ENCODE measurements at places on chromosomes 5 and 9. TPM values are rescaled to one million over a fixed set of nuclear protein-coding genes. Genes with fewer than 3 reads are reported as not detected.

Gene F12
- total RNA-seq: 2.1 TPM

- no peak for DNase-seq
These were observed 201.7 kb downstream of the MARCHF11 start for GRCh38 chr5:15977851-15978250.

- no peak for DNase-seq
These were observed 1631.9 kb upstream of the CDH6 start for GRCh38 chr5:29561564-29561963.

DNA sequence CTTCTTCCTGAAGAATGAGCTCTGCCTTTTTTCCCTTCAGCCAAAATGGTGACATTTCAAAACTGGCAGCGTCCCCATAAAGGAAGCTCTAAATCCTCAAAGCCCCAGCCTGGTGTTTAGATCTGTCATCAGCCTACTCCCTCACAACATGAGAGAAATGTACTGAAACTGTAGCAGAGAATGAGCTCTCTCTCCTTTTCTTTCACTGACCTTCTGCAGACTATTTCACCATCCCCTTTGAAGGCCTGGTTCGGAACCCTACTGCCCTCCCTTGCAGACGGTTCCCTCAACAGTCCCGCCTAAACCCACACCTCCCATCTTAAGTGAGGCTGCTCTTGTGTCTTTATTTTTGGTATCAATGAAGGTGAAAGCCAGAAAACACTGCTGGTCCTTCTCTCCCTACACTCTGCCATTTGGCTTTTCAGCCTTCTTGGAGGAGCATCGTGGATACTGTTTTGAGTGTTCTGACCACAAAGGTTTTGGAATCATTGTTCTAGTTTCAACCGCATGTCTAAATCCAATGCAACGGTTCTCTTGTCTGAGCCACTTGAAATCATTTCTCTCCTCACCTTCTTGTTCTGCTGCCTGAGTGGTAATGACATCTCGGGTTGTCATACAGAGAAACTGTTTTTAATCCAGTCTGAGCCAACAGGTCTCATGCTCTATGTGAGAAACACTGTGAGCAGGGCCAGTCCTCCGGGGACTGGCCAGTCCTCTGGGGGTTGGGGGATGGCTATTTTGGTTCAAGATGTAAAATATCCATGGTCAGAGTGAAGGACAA, 39.0 kb downstream of the ITK start:
- no peak for DNase-seq

DNA sequence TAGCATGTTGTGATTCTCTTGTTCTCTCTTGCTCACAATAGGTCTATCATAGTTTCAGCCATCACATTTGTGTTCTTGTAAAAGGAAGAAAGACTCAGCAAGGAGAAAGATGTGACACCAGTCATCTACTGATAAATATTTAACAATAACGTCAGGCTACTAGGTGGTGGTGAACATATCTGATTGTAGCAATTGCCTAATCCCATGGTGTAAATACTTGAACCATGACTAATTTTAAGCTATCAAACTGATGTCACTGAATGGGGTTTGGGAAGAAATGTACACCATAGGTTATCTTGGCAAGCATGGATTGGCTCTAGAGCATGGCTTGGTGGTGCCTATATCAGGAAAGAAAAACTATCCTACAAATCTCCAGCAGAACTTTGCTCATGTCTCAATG, 16.6 kb downstream of the DMRTA1 start:
- no peak for DNase-seq

DNA sequence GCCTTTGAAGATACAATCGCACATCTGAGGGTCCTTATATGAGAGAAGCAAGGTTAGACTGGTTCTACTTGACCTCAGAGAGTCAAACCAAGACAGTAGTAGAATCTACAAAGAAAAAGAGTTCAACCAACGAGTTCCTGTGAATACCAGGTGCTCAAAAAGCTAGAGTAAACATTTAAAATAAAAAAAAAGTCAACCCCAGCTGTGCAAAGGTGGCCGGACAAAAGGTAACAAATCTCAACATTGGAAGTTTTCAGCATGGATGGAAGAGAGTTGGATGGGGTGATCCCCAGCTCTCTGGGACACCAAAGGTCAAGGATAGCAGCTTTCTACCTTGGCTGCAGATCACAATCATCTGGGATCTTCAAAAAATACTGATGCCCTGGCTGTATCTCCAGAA, 14.4 kb downstream of the SHB start:
- no peak for DNase-seq
